ENCODE measurements at places on chromosomes 5 and 9.

- DNase-seq, result no peak
Observed at GRCh38 chr9:114396558-114397218, 8.9 kb upstream of the AKNA start.

DNA sequence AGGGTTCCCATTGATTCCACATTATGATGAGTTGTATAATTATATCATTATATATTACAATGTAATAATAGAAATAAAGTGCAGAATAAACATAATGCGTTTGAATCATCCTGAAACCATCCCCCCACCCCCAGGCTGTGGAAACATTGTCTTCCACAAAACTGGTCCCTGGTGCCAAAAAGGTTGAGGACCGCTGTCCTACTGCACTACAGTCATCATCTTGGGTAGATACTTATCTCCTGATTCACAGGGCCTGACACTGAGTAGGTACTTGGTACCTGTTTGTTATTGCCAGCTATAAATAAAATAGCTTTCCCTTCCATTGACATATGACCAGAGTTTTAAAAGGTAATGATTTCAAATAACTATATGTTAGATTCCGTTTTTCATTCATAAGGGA is 25.6 kb downstream of the ANP32B start:
- no peak for DNase-seq

DNA sequence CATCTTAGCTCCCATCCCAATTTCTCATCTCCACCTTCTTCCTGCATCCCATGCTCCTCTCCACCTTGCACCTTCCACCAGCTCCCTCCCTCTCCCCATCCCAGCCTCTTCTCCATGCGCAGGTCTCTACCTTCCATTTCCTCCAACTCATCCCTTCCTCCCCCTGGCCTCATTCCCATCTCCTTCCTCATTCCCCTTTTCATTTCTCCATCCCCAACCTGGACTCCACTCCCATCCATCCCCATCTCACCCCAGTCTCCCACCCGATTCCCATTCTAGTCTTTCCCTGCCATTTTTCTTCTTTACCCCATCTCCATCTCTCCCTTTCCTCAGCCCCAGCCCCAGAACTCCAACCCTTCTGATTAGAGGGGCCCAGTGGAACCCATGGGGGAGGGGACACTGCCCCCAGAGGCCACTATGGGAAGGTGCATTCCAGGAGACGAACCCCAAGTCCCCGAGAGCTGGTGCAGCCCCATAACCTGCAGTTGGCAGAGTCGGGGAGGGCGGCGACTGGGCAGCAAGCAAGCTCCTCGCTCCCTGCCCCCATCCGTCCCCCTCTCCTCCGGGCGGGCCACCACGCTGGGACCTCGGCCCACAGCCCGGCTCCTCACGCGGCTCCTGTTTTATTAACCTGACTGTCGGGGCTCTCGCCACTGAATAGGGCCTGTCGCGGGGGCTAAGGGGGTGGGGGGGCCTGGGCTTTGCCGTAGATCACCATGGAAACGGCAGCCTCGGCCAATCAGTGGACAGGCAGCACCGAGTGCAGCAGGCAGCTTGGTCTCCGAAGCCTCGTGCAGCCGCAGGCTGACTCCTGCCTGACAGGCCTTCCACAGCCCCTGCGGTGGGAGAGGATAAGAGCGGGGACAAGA is 66.7 kb downstream of the PCDH1 start:
- peak; percentile 49 for DNase-seq

- DNase-seq, result no peak
Observed at GRCh38 chr5:37047947-37048346, 171.4 kb downstream of the NIPBL start.

GRCh38 chr9:36924071-36924470 is 110.0 kb downstream of the PAX5 start:
- DNase-seq, result peak; percentile 24

DNA sequence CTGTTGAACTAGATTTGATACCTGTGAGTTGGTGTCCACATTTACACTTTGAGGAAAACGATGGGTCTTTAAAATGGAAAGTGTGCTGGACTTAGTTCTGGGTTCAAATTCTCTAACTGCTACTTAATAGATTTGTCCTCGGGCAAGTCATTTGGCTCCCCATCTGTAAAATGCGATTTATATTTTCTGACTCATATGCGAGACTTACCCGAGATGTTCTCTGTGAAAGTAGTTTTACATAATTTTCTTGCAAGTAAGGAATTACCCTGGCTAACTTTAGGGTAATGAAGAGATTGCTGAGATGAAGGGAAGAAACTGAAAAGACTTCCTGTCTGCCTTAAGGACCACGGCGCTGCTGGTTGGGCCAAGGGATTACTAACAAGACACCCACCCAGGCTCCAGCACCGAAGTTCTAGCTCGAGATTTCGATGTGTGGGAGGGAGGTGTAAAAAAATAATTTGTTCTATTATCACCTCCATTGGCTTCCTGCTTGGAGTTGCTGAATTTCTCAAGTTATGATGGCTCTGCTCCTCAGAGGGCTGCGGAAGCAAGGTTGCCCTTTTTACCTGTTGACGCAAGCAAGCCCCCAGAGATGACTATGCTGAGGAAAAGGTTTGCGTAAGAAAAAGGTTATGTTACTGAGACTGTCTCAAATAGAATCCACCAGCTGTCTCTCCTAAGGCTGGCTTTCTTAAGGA is 24.1 kb downstream of the PCSK1 start:
- no peak for DNase-seq

GRCh38 chr9:136312436-136312835 is 8.5 kb upstream of the CCDC187 start:
- DNase-seq, result peak; percentile 58

DNA sequence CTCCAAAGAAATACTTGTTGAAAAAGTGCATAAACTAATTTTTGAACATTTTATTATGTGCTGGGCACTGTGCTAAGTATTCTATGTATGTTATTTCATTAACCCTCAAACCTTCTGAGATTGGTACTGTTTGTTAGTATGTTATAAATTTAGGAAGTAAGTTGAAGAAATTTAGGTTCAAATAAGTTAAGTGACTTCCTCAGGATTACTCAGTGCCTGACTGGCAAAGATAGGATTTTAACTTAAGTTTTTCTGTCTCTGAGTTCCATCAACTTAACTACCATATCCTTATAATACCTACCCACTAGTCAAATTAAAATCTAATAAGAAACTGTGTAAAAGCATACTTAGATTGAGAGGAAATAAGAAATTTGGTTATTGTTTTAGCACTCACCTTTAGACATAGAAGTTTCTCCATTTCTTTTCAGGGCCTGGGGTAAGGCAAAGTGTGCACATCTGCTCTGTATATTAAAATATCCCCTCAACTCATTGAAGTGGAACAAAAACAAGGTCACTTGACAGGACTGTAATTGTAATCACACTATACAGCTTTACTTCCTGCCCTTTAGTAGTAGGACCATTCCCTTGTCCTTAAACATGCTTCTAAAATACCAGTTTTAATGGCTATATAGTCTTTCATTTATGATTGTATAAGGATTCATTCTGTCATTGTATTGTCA is 15.2 kb downstream of the TGFBR1 start:
- DNase-seq, result no peak

DNA sequence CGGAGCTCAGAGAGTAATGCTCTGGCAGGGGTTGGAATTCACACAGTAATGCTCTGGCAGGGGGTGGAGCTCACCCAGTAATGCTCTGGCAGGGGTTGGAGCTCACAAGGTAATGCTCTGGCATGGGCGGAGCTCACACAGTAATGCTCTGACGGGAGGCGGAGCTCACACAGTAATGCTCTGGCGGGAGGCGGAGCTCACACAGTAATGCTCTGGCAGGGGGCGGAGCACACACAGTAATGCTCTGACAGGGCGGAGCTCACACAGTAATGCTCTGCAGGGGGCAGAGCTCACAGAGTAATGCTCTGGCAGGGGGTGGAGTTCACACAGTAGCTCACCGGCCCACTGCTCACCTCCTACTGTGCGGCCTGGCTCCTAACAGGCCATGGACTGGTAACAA is 47.2 kb upstream of the LPCAT1 start:
- no peak for DNase-seq

DNA sequence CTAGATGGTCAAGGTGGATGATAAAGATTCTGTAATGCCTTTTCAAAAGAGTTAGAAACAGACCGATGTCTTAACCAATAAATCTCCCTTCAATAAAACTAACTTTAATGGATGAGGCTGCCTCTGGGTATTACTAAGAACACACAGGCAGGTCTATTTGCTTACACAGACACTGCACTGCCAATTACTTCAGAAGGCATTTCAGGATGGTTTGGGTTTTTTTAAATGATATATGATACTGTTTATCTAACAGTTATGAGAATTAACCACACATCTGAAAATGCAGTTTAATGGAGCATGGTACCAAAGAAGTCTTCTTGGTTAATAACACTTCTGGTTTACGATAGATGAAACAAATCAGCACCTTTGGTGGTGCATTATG is 367.9 kb upstream of the GRAMD2B start:
- no peak for DNase-seq

- no peak for DNase-seq
Observed at GRCh38 chr9:106934442-106935238, 71.7 kb downstream of the ZNF462 start.

DNA sequence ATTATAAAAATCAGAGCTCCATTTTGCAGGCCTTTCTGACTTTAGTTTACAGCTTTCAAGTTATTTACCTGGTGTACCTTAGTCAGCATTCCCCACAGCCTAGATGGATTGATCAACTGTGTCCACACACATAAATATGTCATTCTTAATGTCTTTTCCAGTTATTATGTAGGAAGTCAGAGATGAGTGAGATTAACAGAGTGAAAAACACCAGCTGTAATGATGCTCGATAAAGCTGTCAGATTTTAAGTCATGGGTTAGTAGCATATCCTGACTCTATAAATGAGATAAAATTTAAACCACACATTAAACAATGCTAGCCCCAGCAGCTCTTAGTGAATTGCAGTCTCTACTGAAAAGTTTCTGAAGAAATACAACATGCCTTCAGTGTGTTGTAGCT is 48.9 kb downstream of the NUDT12 start:
- no peak for DNase-seq

GRCh38 chr9:20442461-20443319 is 179.6 kb downstream of the MLLT3 start:
- DNase-seq, result no peak

DNA sequence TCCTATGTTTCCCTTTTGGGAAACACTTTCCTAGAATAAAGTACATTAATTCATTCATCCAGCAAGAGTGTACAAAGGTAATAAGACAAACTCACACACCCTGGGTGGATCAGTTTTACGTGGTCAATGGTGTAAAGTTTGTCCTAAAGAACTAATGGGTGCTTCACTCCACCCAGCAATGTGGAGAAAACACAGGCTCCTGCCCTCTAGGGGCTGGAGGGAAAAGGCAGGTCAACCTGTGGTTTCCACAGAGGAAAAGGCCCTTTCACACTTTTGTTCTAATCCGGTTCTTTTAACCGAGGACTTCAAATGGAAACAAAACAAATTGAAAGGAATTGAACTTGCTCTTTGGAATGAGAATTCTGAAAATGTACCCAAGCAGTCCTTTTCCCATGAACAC is 80.9 kb upstream of the SPOCK1 start:
- no peak for DNase-seq

GRCh38 chr9:133121198-133121914 is at the start of gene RALGDS:
Gene RALGDS (minus strand): TSS chr9:133121240. CDS start chr9:133121154, 86 bp downstream.
- peak; percentile 90 for DNase-seq

GRCh38 chr5:143445776-143446175 is 42.3 kb upstream of the NR3C1 start:
- no peak for DNase-seq

GRCh38 chr9:18485714-18486113 is 11.8 kb downstream of the ADAMTSL1 start:
- no peak for DNase-seq

DNA sequence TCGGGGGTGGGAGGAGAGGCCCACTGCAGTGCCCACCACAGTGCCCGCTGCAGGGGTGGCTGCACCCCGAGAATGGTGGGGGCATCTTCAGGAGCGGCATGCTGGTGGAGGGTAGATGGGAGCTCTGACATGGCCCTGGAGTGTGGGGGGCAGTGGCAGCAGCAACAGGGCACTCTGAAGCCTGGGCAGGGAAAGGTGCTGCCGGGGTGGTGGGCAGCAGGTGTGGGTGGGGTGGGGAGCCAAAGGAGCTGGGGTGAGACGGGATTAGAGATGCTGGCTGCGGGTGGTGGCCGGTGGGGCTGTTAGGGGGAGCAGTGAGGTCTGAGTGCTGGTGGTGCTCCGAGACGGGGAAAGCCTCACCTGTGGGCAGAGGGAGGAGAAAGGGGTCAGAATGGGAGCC is 18.0 kb downstream of the FAM193B start:
- DNase-seq, result no peak

DNA sequence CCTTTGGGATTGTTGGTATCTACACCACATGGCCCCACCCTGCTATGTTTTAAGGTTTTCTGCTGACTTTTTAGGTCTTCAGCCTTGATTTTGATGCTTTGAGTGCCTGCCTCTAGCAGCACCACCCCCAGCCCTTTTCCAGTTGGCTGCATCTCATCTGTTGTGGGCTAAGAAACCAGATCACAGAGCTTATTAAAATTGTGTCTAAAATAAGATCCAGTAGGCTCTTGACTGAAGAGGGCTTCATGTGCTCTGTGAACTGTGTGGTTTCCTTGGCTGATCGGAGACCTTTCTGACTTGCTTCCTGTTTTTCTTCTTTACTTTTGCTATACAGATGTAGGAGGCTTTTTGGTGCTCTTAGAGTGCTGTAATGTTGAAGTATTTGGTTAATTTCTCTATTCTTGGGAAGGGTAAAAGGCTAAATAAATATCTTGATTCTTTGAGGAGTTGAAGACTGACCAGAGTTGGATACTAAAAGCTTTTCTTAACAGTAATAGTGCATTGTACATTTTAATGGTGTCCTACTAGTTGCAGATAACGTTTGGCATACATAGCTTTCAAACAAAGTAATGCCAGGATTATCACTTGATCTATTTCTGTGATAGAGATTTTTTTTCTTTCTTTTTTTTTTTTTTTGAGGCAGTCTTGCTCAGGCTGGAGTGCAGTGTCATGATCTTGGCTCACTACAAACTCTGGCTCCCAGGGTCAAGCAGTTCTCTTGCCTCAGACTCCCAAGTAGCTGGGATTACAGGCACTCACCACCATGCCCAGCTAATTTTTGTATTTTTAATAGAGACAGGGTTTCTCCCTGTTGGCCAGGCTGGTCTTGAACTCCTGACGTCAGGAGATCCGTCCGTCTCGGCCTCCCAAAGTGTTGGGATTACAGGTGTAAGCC is 4.5 kb downstream of the UBE2D2 start:
- peak; percentile 80 for DNase-seq

Data from activated CD8-positive, alpha-beta T cell treated with anti-CD3 and anti-CD28 coated beads, Interleukin-2, amount 10 ng/mL, durations not matched to agents 7 days and 5 days (primary cell).